ENCODE measurements at places on chromosomes 1 and 21. TPM values are rescaled to one million over a fixed set of nuclear protein-coding genes. Genes with fewer than 3 reads are reported as not detected.

Gene PODN
- total RNA-seq = 30.1 TPM

Gene PLA2G2D
- not detected for total RNA-seq

Gene SPRR3
- not detected for total RNA-seq

Gene OR2L5
- not detected for total RNA-seq

Gene SHE
- 11.0 TPM for total RNA-seq

Gene RNF220
- 72.5 TPM for total RNA-seq

Gene C2CD4D
- not detected for total RNA-seq

Gene LIN28A
- not detected for total RNA-seq

Gene IQCC
- total RNA-seq = 0.97 TPM

Gene SELL
- 0.89 TPM for total RNA-seq

Gene SYCP1
- not detected for total RNA-seq
